Inflammatory macrophage treated with lipopolysaccharide for 4 hours (primary cell): ENCODE measurements at places on chromosomes 2 and 18.
A peak's percentile ranks its signal among the peaks of the same experiment; 100 is the strongest.

DNA sequence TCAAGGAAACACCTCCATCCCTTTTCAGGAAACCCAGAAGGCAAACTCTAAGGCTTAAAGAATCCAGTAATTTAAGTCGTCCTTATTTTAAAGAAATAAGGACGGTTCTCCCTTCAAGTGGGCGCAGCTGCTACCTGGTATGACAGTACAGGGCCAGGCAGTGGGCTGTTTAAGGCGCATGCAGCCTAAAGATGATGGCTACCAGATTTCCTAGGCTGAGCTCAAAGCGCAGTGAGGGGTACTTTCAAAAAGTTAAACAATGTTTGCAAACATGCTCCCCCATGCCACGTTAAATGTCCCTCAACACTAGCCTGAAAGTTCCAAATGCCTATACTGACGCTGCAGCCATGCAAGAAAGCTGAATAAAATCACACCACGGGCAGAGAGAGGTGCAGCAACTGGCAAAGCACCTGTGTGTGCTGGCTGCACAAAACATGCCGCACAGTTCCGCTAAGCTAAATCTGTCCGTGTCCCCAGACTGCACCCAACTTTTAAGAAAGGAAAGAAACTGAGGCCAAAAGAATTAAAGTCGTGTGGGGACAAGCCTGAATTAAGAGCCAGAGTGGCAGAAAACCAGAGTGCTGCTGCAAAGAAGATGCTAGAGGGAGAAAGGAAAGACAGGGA is 583 bp downstream of the HIBCH start:
- DNase-seq = no peak

DNA sequence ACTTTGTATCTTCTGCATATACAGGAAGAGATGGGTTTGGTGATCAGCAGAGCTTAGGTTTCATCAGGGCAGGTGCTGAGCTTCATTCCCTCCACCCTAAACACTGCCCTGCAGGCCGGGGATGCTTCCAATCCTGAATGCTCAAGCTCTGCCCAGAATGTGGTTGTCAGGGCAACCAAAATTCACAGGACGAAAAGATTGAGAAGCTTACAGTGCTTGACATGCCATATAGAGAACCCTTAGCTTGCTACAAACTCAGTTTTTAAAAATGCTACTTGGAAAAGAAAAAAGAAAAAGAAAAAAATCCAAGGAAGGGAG is 65.6 kb downstream of the SH3RF3 start:
- DNase-seq = no peak

DNA sequence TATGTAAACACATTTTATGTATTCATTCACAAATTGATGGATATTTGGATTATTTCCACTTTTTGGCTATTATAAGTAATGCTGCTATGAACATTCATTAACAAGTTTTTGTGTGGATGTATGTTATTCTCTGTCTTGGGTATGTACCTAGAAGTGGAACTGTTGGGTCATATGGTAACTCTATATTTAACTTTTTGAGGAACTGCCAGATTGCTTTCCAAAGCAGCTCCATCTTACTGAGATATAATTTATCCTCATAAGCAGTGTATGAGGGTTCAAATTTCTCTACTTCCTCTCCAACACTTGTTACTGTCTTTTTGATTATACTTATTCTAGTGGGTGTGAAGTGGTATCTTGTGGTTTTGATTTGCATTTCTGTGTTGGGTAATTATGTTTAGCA is 7.1 kb upstream of the EML6 start:
- no peak for DNase-seq

GRCh38 chr2:159613651-159614285 is 2.6 kb downstream of the BAZ2B start:
- DNase-seq = peak; percentile 60

- no peak for DNase-seq
Measured at GRCh38 chr2:46569766-46570165, 90.4 kb downstream of the TMEM247 start.

DNA sequence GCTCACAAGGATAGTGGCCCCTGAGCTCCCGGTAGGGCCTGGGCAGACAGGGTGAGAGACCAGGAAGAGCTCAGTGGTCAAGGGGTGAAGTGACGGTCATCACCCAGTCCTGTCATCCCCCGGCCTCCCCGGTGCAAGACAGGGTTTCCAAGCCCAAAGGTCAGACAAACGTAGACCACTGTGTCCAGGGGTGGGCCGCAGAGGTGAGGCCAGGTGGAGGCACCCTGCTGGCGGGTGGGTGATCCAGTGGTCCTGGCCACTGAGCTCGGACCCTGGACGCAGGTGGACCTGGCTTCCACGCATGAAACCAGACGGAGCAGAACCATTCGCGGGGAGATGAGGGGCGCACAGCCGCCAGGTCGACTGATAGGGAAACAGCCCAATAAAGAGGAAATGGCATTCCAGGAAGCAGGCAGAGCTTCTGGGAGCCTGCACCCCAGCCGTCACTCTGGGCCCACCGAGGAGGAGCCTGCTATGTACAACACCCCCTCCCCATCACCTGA is 14.4 kb upstream of the SNED1 start:
- no peak for DNase-seq

- DNase-seq = no peak
Measured at GRCh38 chr2:127645395-127646291, at the start of gene GPR17. TSS of gene GPR17 (plus strand) at chr2:127646153. CDS start at chr2:127650736, 4,583 bp downstream.

GRCh38 chr2:232321156-232321816 is 57.3 kb upstream of the ALPP start:
- DNase-seq = no peak
